ENCODE measurements at places on chromosomes 7 and 10. TPM values are rescaled to one million over a fixed set of nuclear protein-coding genes. Genes with fewer than 3 reads are reported as not detected.

- DNase-seq: no peak
Observed at GRCh38 chr7:42137941-42138340, 99.1 kb downstream of the GLI3 start.

DNA sequence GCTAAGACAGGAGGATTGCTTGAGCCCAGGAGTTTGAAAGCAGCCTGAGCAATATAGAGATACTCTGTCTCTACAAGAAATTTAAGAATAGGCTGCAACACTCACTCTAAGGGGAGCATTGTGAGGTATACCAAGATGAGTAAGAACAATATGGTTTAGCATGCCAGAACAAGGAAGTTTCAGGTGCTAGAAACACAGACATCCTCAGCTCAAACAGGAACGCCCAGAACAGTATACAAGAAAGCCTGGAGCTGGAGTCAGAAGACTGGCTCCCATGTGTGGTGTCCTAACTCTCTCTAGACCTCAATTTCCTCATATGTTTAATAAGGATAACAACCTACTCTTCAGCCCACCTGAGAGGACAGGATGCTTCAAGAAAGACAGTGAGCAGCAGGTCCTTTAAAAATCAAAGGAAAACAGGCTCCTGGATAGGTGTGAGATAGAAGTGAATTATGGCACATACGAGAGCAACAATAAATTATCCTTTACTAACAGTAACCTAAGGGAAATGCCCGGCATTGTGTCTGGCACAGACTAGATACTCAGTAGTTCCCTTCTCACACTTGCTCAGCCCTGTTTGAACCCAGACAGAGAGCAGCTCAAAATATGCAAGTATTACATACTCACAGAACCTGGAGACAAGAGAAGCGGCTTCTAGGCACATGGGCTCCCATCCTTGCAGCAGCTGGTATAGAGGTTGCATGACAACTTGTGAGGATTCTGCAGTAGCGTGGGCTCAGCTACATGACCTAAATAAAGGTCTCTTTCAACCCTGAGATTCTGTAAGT lies 45.4 kb downstream of the KAT6B start:
- DNase-seq: peak; percentile 6

GRCh38 chr7:105721571-105722104 lies 140.3 kb upstream of the EFCAB10 start:
- DNase-seq: no peak

- DNase-seq: no peak
Observed at GRCh38 chr10:21757185-21757901, 223.3 kb downstream of the MLLT10 start.

Gene SSC4D
- total RNA-seq: not detected

Measured in Calu3 (cell line).